ENCODE measurements at places on chromosomes 7 and 10. TPM values are rescaled to one million over a fixed set of nuclear protein-coding genes. Genes with fewer than 3 reads are reported as not detected.

DNA sequence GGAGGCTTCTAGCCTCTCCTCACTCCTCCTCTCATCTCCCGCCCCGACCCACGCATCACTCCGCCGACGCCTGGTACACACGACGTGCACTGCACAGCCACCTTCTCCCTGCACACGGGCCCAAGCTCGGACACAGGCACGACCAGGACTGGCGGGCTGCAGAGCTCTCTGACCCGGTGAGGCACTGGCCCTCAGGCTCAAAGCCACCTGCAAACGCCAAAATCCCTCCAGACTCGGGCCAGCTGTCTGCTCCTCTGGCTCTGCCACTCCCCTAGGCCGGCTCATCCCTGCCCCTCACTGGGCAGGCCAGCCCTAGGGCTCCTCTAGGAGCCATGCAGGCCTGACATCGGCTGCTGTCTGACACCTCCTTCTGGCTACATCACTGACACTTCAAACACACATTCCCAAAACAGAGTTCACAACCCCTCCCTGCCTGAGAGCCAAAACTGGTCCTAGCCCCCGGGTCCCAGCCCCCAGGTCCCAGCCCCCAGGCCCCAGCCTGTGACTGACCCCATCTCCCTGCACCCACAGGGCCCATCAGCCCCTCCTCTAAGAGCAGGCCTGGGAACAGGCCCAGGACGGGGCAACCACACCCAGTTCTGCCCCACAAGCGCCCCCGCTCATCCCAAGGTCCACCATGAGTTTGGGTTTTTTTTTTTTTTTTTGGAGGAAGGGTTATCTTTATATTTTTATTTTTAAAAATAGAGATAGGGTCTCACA is 35.1 kb downstream of the MAD1L1 start:
- no peak overlapping the region for H3K4me3 ChIP-seq
- no peak overlapping the region for H3K27ac ChIP-seq
- no peak for DNase-seq
- H3K27me3 ChIP-seq, result no peaks in the 10 kb centered on the region
- H3K4me1 ChIP-seq, result no peaks in the 10 kb centered on the region
- no peaks in the 10 kb centered on the region for H3K36me3 ChIP-seq

GRCh38 chr10:6563075-6563474 is 17.0 kb downstream of the PRKCQ start:
- H3K36me3 ChIP-seq, result no peaks in the 10 kb centered on the region
- no peak for DNase-seq

GRCh38 chr7:150471886-150472285 is 21.5 kb downstream of the GIMAP8 start:
- H3K27me3 ChIP-seq, result no peaks in the 10 kb centered on the region
- no peaks in the 10 kb centered on the region for H3K36me3 ChIP-seq
- no peak for DNase-seq

DNA sequence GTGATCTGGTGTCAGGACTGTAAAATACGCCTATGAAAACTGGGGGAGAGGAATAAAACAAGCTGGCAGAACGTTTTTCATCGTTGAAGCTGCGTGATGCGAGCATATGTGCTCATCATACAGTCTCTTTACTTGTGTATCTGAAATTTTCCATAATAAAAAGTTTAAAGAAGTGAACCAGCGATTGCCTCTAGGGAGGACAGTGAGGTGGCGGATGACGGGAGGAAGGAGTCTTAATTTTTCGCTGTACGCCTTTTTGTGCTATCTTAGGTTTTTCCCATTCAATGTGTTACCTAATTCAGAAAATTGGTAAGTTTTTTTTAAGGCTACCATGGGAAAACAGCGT is 891 bp upstream of the WAPL start:
- H3K4me1 ChIP-seq, result peaks cover 13% of the 10 kb centered on the region
- no peaks in the 10 kb centered on the region for H3K27me3 ChIP-seq
- DNase-seq, result no peak
- no peaks in the 10 kb centered on the region for H3K36me3 ChIP-seq
- H3K4me3 ChIP-seq, result peak overlapping the region; percentile 98

GRCh38 chr10:88091490-88092061 is 228.2 kb downstream of the PTEN start:
- no peaks in the 10 kb centered on the region for H3K27me3 ChIP-seq
- H3K4me3 ChIP-seq, result no peak overlapping the region

- H3K4me3 ChIP-seq, result no peak overlapping the region
- H3K36me3 ChIP-seq, result no peaks in the 10 kb centered on the region
- H3K4me1 ChIP-seq, result no peaks in the 10 kb centered on the region
- no peak overlapping the region for H3K27ac ChIP-seq
- no peak for DNase-seq
- H3K27me3 ChIP-seq, result no peaks in the 10 kb centered on the region
Measured at GRCh38 chr7:16062269-16062668, 359.1 kb downstream of the CRPPA start.

GRCh38 chr10:97922022-97922758 is 72.5 kb downstream of the GOLGA7B start:
- DNase-seq, result no peak
- no peak overlapping the region for H3K27ac ChIP-seq
- peaks cover 3% of the 10 kb centered on the region for H3K27me3 ChIP-seq
- no peaks in the 10 kb centered on the region for H3K36me3 ChIP-seq
- no peaks in the 10 kb centered on the region for H3K4me1 ChIP-seq

- H3K27ac ChIP-seq, result no peak overlapping the region
- H3K4me3 ChIP-seq, result no peak overlapping the region
- H3K4me1 ChIP-seq, result no peaks in the 10 kb centered on the region
- H3K27me3 ChIP-seq, result no peaks in the 10 kb centered on the region
Measured at GRCh38 chr7:116885724-116886123, 23.3 kb downstream of the CAPZA2 start.

GRCh38 chr10:111295788-111296187 is 219.0 kb downstream of the ADRA2A start:
- H3K27me3 ChIP-seq, result no peaks in the 10 kb centered on the region
- H3K4me3 ChIP-seq, result no peak overlapping the region
- no peak for DNase-seq
- H3K4me1 ChIP-seq, result no peaks in the 10 kb centered on the region
- no peaks in the 10 kb centered on the region for H3K36me3 ChIP-seq

DNA sequence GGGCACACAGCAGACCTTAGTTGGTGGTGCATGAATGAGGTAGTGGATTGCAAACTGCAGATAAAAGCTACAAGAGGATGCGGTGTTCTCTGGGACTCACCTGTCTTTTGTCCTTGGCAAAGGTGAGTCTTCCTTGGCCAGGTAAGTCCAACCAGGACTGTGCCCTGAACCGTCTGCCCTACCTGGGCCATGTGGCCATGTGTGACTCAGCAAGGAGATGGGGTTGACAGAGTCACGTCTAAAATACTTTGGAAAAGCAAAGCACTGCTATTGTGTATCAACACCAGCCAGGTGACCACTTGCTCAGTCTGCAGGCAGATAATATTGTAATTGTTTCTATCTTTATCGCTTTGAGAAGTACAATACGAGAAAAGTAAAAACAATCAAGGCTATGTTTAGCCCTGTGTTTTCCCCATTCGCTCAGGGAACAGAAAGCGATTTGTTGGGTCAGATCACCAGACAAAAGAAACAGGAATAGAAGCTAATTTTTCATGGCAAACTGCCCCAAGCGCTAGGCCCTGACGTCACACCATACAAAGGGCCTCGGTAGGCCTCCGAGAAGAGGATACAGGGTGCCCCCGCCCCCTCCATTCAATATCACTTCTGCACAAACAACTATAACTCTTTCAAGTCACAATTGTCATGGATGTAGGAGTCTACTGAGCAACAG is 57.3 kb downstream of the FAM53B start:
- no peaks in the 10 kb centered on the region for H3K27me3 ChIP-seq
- no peak for DNase-seq
- H3K4me3 ChIP-seq, result no peak overlapping the region
- no peaks in the 10 kb centered on the region for H3K4me1 ChIP-seq

- H3K4me1 ChIP-seq, result no peaks in the 10 kb centered on the region
- no peaks in the 10 kb centered on the region for H3K27me3 ChIP-seq
- DNase-seq, result no peak
- H3K36me3 ChIP-seq, result no peaks in the 10 kb centered on the region
- no peak overlapping the region for H3K27ac ChIP-seq
Measured at GRCh38 chr10:127702271-127702670, 34.7 kb upstream of the FOXI2 start.

DNA sequence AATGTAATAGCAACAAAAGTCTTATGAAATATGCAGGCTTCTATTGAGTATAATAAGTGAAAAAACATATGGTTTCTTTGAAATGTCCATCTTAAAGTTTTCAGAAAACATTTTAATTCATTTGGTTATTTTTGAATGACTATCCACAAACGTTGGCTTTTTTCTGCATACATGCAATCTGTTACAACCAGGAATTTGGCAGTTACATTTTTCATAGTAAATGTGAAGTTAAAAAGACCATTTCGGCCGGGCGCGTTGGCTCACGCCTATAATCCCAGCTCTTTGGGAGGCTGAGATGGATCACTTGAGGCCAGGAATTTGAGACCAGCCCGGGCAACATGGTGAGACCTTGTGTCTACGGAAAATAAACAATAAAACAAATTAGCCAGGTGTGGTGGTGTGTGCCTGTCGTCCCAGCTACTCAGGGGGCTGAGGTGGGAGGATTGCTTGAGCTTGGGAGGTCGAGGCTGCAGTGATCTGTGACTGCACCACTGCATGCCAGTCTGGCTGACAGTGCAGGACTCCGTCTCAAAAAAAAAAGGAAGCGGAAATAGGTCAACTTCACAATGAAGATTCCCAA is 73.9 kb upstream of the NMT2 start:
- no peaks in the 10 kb centered on the region for H3K27me3 ChIP-seq
- no peak for DNase-seq
- H3K36me3 ChIP-seq, result no peaks in the 10 kb centered on the region
- no peak overlapping the region for H3K27ac ChIP-seq

- no peaks in the 10 kb centered on the region for H3K4me1 ChIP-seq
- no peak overlapping the region for H3K4me3 ChIP-seq
- H3K27ac ChIP-seq, result no peak overlapping the region
- no peaks in the 10 kb centered on the region for H3K27me3 ChIP-seq
Measured at GRCh38 chr7:41039386-41039953, 663.4 kb downstream of the INHBA start.

DNA sequence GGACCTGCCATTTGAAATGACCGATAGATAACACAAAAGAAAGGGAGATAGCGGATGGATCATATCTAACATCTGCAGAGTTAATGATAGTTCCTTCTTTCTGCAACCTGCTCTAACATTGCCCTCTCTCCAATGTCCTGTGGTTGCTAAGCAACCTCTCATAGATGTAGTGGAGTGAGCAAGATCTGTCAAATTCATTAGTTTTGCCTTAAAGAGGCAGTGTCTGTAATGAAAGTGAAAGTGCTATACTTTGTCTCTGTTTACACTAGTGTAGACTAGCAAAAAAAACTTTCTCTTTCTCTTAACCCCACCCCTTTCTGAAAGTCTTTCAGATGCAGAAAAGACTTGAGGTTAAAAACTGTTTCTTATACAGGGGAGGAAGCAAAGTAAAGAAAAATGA is 1196.9 kb downstream of the SORCS3 start:
- H3K4me1 ChIP-seq, result no peaks in the 10 kb centered on the region
- no peaks in the 10 kb centered on the region for H3K36me3 ChIP-seq
- no peak overlapping the region for H3K27ac ChIP-seq
- DNase-seq, result no peak
- no peaks in the 10 kb centered on the region for H3K27me3 ChIP-seq
- H3K4me3 ChIP-seq, result peak overlapping the region; percentile 10

DNA sequence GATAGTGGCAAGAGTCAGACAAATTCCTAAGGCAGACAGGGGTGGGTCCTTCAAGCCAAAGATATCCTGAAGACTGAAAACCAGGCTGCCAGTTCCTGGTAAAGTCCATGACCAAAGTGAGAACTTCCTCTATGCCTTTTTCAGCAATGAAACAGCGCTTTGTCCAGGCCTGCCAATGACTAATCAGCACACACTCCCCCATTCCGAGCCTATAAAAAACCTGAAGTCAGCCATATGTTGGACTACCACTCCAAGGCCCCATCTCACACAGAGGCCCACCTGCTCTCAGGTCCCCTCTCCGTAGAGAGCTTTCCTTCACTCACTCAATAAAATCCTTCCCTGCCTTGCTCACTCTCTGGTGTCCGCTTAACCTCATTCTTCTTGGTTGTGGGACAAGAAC is 402.2 kb downstream of the ANKRD7 start:
- no peak overlapping the region for H3K4me3 ChIP-seq
- H3K4me1 ChIP-seq, result no peaks in the 10 kb centered on the region
- DNase-seq, result no peak
- H3K36me3 ChIP-seq, result no peaks in the 10 kb centered on the region

SLC26A5 gene
- 0.25 TPM for total RNA-seq

DYNC1I1 gene
- 0.54 TPM for total RNA-seq

CNPY1 gene
- not detected for total RNA-seq

LIPF gene
- not detected for total RNA-seq

SKIDA1 gene
- 0.10 TPM for total RNA-seq

GPR141 gene
- total RNA-seq, result 0.58 TPM
